Mononuclear cell (primary cell): ENCODE measurements at places on chromosomes 6 and 20. TPM values are rescaled to one million over a fixed set of nuclear protein-coding genes. Genes with fewer than 3 reads are reported as not detected.

KCNK15 gene
- total RNA-seq, result under 0.01 TPM

IMPG1 gene
- total RNA-seq, result not detected

DDO gene
- 0.52 TPM for total RNA-seq

MEP1A gene
- not detected for total RNA-seq

ASIP gene
- total RNA-seq, result 1.3 TPM

SNTA1 gene
- total RNA-seq, result 2.9 TPM

TM9SF4 gene
- total RNA-seq, result 20.5 TPM

SLC17A1 gene
- total RNA-seq, result not detected

RFX6 gene
- not detected for total RNA-seq

KCNQ5 gene
- total RNA-seq, result 2.8 TPM

HDGFL1 gene
- total RNA-seq, result not detected

ENPP5 gene
- total RNA-seq, result 0.42 TPM

MUC22 gene
- not detected for total RNA-seq

FAXC gene
- not detected for total RNA-seq

SLC22A2 gene
- total RNA-seq, result not detected

PDE10A gene
- 0.10 TPM for total RNA-seq

TSPO2 gene
- total RNA-seq, result not detected

BMP7 gene
- total RNA-seq, result not detected

FRK gene
- total RNA-seq, result not detected

RBBP8NL gene
- not detected for total RNA-seq

APCDD1L gene
- not detected for total RNA-seq

PHACTR3 gene
- total RNA-seq, result 0.21 TPM

GPR6 gene
- total RNA-seq, result not detected

DEFB127 gene
- total RNA-seq, result not detected

TCP11 gene
- total RNA-seq, result not detected

CPNE5 gene
- 6.9 TPM for total RNA-seq

CALHM4 gene
- 0.21 TPM for total RNA-seq

LAMA2 gene
- total RNA-seq, result 0.63 TPM
